CD4-positive, alpha-beta T cell treated with Interleukin-10 for 1 hour (primary cell): ENCODE measurements at places on chromosomes 12 and 14.

DNA sequence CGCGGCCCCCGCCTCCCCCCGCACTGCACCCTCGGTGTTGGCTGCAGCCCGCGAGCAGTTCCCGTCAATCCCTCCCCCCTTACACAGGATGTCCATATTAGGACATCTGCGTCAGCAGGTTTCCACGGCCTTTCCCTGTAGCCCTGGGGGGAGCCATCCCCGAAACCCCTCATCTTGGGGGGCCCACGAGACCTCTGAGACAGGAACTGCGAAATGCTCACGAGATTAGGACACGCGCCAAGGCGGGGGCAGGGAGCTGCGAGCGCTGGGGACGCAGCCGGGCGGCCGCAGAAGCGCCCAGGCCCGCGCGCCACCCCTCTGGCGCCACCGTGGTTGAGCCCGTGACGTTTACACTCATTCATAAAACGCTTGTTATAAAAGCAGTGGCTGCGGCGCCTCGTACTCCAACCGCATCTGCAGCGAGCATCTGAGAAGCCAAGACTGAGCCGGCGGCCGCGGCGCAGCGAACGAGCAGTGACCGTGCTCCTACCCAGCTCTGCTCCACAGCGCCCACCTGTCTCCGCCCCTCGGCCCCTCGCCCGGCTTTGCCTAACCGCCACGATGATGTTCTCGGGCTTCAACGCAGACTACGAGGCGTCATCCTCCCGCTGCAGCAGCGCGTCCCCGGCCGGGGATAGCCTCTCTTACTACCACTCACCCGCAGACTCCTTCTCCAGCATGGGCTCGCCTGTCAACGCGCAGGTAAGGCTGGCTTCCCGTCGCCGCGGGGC lies at the start of gene FOS:
TSS of gene FOS (plus strand) at position 407 of the 731 bp plus-strand sequence. CDS start at position 562, 155 bp downstream.
- DNase-seq = peak; percentile 98

DNA sequence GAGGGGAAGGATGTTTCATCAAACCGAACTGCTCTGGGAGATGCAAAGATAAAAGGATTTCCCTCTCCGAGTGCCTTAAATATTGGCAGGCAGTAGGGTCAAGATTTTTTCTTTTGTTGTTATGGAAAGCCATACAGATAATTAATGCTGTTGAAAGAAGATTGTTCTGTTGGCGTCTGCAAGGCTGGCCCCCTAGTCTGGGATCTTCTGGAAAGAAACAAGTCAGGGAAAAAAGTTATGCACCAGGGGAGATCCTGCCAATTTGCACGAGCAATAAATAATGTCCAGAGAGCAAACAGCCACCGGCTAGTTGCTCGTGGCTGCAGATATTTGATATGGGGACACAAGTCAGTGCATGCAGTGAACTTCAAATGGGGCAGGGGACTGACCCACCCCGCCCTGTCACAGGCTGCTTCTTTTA lies 202.1 kb upstream of the MYL2 start:
- no peak for DNase-seq

- no peak for DNase-seq
Observed at GRCh38 chr12:73531752-73532151, 1005.9 kb upstream of the ATXN7L3B start.

GRCh38 chr12:68260153-68260552 lies 6.7 kb upstream of the IL22 start:
- no peak for DNase-seq

- no peak for DNase-seq
Observed at GRCh38 chr14:55238019-55238680, 33.1 kb upstream of the FBXO34 start.

DNA sequence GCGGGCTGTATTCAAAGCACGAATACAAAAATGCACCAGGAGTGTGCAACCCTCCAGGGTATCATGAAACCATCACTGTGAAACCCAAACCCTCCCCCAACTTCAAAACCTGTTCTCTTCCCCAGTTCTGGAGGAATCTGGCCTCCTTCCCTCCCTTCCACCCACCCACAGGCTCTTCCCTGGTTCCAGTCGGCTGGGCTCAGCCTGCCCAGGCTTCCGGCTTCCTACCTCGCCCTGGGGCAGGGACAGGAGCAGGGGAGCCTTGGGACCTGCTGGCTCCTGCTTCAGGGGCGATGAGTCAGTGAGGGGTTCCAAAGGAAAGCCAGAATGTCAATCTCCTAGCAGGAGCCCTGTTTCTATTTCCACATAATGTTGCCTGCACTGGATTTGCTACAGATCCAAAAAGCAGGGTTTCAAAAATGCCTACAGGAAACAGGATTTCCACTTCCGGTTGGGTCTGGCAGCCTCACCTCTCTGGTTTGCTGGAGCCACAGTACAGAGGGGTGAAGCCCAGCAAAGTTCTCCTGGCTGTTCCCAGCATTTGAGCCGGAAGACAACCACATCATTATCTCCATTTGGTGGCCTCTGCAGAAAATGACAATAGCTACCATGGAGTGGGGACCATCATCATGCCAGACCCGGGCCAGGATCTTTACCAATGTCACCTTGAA lies 278.3 kb downstream of the DPF3 start:
- DNase-seq = no peak

DNA sequence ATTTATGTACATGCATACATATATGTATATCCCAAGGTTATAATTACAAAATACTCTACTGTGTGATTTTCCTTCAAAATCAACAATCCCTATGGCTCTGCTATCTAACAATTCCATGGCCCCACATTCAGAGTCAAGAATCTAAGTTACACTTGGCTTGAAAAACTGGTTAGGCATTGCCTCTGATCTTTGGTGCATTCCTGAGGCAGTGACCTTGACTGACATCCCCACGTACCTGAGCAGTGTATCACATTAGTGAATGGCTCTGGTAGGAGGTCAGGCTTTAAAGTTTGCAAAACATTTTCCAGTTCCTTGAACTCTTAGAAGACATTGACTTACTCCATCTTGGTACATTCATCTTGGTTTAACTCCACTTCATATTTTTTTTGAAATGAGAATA lies 8.5 kb upstream of the STON2 start:
- no peak for DNase-seq

DNA sequence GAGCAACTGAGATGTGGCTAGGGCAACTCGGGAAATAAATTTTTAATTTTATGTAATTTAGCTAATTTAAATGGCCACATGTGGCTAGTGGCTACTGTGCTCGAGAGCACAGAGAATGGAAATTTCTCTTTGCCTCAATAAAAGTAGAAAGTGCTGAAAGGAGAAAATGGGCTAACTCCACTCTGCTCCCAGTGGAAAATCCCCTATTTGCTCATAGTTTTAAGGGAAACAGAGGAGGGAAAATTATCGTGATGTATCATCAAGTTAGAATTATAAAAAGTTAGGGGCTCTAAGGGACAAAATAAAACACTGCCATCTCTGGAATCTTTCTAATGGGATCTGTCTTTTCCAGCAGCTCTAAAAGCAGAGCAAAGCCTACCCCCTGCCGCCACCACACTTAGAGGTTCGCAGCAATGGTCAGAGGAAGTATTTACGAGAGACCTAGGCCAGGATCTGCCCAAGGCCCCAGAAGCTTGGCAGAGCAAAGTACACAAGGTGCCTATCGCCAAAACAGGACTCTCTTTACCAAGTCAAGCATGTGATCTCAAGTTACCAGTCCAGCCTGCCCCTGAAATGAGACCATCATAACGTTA lies 220.7 kb downstream of the PPM1H start:
- no peak for DNase-seq

GRCh38 chr14:49206828-49207227 lies 379.4 kb downstream of the RPS29 start:
- DNase-seq = no peak

GRCh38 chr14:50846226-50846880 lies 15.4 kb upstream of the NIN start:
- no peak for DNase-seq

DNA sequence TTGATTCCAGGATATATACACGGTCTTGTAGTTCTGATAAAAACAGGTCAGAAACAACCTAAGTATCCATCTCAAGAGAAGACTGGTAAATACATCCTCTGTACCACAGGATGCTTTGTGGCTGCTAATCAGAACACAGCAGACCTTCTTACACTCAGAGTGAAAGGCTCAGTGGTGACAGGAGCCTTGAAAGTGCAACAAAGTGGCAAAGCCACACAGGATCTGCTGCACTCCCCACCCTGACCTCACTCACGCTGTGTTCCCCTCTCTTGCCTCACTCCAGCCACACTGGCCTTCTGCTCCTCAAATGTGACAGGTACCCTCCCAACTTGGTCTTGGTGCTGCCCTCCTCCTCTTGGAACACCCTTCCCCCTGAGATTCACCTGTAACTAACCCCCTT lies 98.1 kb upstream of the GRIP1 start:
- peak; percentile 31 for DNase-seq

GRCh38 chr14:54631016-54631415 lies 64.1 kb downstream of the SAMD4A start:
- no peak for DNase-seq

DNA sequence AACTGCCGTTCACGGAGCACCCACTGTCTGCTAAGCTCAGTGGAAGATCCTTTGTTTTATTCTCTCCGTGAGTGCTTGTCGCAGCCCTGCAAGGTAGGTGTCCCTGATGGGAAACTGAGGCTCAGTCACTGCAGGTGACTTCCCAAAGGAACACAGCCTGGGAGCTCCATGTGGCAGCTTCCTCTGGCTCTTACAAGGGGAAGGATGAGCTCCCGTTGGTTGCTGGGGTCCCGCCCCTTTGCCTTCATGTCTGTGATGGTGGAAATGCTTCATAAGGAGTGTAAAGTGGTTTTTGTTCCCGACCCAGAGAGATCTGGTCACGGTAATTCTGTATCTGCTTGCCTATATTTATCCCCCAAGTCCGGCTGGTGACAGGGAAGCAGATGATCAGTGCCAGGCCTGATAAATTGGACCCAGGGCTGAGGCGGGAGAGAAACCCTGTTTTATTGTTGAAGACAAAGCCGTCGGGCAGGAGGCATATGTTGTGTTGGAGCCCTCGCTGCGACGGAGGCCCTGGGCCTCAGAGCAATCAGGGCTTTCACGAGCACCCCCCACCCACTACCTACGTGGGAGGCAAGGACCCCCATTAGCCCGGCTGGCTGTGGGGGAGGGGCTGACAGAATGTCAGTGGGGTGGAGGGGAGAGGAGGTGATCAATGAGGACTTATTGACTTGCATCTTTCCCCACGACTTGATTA lies 91.9 kb downstream of the KIF26A start:
- no peak for DNase-seq

DNA sequence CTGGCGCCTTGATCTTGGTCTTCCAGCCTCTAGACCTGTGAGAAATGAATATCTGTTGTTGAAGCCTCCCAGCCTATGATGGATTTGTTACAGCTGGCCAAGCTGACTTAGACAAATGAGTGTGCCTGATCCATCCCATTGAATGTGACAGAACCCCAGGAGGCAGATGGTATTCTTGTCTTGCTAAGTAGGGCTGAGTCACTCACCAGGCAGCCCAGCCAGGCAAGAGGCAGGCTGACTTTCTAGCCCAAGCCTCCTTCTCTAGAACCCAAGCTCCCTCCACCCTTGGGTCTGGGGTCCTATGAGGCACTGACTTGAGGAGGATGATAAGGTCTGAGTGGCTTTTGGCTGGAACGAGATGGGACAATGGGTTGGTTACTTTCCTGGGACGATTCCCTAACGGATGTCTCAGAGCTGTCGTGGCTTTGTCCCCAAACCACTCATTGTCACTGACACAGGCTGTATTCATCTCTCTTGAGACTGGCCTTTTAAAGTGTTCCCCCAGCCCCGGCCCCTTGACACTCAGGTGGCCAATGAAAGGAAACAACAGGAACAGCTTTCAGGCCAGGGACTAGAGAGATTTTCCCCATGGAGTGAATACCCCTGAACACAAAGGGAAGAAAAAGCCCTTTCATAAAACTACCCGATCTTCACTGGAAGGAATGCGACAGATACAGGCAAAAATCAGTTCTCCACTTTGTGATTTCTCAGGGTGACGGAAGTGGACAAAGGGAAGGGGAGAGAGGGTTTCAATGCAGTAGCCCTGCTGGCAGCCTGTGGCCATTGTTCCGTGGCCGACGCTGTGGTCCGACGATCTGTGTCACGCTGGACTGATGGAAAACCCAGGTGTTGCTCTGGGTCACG lies 264.2 kb downstream of the AACS start:
- DNase-seq = no peak
